ENCODE measurements at places on chromosomes 6 and 20.
A peak's percentile ranks its signal among the peaks of the same experiment; 100 is the strongest.

DNA sequence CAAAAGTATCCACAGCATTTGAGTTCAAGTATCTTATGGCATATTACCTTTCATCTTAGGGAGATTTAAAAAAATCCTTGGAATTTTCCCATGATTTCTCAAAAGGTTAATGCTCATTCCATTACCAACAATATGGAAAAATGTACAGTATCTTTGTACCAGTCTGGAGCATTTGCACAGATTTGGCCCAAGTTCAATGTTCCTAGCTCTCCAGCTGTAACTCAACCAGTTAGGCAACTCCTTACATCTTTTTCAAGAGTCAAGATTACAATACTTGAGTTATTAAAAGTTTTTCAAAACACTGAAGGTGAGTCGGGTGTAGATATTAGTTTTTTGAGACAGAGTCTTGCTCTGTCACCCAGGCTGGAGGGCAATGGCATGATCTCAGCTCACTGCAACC lies 1.0 kb downstream of the OR2J2 start:
- no peak for DNase-seq

- no peak for DNase-seq
These were observed 169.7 kb upstream of the GGTLC1 start for GRCh38 chr20:24158281-24158680.

GRCh38 chr6:96460052-96460700 lies 61.4 kb upstream of the UFL1 start:
- DNase-seq: no peak

DNA sequence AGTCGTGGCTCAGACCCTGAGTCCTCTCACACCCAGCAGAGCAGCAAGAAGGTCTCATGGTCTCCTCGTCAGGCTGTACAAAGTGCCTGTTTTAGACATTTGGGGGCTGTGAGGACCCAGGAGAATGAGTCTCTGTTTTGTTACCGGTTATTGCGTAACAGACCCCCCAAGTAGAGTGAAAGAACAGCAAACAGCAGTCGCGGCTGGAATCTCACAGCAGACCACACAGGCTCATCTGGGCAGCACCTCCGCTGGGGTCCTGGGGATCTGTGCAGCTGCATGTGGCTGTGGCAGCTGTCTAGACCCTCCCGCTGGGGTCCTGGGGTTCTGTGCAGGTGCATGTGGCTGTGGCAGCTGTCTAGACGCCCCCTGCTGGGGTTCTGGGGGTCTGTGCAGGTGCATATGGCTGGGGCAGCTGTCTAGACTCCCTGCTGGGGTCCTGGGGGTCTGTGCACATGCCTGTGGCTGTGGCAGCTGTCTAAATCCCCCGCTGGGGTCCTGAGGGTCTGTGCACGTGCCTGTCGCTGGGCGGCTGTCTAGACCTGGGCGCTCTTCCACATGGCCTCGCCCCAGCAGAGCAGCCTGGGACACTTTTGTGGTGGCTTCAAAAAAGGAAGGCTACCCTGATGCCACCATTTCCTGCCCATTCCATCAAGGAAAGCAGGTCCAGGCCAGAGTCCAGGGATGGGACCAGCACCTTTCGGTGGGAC lies 24.7 kb downstream of the ENTPD6 start:
- no peak for DNase-seq

DNA sequence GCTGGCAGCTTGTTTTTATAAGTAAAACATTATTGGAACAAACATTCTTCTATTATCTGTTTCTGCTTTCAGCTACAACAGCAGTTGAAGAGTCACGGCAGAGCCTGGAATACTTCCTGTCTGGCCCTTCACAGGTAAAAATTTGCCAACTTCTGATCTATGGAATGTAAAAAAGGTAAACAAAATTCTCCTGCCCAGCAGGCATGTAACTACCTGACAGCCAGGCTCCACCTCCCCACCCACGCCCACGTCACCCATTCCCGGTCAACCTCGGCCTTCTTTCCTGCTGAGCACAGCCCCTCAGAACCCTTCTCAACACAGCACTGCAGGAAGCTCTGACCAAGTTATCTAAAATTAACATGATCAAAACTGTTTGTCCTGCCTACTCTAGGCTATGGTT lies 166.0 kb downstream of the DLL1 start:
- no peak for DNase-seq

DNA sequence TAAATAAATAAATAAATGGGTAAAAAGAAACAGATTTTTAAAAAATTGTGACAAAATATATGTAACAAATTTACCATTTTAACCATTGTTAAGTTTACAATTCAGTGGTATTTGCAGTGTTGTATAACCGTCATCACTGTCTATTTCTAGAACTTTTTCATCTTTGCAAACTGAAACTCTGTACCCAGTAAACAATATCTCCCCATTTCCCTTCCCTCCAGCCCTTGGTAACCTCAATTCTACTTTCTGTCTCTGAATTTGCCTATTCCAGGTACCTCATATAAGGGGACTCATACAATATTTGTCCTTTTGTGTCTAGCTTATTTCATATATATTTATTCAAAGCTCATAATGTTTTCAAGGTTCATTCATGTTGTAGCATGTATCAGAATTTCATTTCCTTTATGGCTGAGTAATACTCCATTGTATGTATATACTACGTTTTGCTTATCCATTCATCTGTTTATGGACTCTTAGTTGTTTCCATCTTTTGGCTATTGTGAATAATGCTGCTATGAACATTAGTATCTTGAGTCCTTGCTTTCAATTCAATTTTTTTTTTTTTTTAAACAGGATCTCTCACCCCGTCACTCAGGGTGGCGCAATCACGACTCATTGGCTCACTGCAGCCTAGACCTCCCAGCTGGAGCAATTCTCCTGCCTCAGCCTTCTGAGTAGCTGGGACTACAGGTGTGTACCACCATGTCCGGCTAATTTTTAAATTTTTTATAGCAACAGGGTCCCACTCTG lies 8.9 kb downstream of the MANBAL start:
- DNase-seq: peak; percentile 73

GRCh38 chr6:159929819-159930218 lies 39.0 kb downstream of the MAS1 start:
- DNase-seq: peak; percentile 17

DNA sequence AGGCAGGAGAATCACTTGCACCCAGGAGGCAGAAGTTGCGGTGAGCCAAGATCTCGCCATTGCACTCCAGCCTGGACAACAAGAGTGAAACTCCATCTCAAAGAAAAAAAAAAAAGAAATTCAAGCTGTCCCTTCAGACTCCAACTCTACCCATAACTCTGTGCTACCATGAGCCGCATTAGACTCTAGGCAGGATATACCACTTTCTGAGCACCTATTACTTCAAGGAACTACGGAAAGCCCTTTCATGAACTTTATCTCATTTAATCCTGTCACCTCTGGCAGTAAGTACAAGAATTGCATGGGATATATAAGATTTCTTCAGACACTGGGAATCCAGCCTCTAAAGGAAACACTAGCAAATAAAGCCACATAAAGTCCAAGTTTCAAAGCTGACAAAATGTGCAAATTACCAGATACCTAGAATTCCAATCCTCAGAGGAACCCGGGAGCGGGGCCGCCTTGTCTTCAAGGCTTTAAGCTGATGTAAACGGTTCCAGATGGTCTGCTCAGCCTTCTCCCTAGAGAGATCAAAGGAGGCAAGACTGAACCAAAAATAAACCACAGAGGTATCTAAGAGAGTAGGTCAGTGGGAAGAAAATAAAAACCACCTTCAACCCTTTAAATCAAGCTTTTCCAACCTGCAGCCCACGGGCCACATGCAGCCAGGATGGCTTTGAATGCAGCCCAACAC lies 9.4 kb downstream of the CDK5RAP1 start:
- DNase-seq: no peak

GRCh38 chr20:47201074-47201730 lies 155.3 kb downstream of the ZMYND8 start:
- no peak for DNase-seq

DNA sequence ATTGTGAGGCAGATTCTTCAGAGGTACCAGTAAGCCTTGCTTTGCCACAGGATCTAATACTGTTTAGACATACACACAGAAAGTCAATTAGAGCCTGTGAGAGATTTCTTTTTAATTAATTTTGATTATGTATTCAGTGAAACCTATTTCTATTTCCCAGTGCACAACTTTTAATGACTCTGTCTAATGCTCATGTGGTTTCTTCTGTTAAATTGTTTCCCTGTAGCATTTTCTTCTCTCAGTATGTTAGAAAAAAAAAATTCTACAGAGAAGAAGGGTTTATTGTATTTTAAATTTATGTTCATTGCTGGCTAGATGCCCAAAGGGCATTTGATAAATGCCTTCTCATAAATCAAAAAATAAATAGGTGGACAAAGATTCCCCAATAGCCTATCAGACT lies 293.7 kb downstream of the C6orf118 start:
- no peak for DNase-seq

DNA sequence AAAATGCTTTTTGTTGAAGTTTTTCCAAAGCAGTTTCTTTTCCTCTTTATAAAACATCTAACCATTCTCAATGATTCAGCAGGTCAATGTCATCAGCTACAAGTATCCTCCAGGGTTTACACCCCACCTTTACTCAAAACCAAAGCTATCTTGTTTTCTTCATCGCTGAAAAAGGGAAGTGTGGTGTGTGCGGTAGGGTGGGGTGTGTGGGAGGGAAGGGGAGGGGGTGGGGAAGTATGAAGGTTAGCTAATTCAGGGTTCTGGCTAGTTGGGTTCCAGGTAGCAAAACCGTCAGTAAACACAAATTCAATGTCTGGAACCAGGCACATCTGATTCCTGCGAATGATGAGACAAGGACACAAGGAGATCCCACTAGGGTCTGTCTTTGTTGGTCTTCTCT lies 189.6 kb downstream of the GJA10 start:
- no peak for DNase-seq

GRCh38 chr6:17863901-17864754 lies 123.3 kb downstream of the KIF13A start:
- peak; percentile 33 for DNase-seq

- DNase-seq: peak; percentile 43
These were observed 597.9 kb downstream of the COL12A1 start for GRCh38 chr6:74607934-74608333.

DNA sequence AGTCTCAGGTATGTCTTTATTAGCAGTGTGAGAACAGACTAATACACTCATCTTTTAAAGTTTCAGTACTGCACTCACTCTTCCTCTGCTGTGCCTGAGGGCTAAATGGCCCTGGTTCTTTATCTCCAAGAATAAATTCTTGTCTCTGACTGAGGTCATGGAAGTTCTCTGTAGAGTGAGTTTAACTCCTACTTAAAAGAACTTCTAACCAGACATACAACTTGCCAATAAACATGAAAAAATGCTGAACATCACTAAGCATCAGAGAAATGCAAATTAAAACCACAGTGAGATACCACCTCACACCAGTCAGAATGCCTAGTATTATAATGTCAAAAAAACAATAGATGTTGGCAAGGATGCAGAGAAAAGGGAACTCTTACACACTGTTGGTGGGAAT lies 73.6 kb downstream of the ADAT2 start:
- DNase-seq: no peak

DNA sequence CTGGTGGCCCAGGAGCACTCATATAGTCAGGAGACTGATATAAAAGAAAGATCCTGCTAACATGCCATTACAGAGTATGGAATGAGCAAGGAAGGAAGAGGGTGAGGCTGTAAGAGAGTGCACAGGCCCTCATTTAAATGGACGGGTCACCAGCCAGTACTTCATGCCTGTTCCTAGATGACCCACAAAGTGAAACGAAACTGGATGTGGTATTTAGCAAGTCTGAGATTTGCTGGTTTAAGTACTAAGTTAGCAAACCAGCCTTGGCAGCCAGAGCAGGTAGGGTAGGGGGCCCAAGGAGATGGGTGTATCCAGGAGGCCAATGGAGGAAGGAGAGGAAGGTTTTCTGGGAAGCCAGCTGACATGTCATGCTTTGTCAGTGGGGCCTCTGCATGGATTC lies 15.9 kb downstream of the NT5E start:
- DNase-seq: no peak

DNA sequence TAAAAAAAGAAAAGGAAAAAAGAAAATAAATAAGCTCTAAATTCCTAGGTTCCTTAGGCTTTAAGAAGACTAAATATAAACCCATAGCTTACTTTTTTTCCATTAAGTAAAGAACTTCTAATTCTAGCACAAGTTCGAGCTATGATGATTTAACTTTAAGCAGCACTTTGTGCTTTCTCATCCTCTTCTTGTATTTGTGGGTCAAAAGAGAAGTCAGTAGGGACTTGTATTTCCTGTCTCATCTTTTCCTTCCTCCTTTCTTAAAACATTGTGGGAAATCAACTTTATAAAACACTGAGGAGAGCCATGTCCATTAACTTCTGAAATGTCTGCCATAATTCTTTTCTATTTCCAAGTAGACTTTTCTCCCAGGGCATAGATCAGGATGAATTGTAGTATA lies 637.7 kb upstream of the CITED2 start:
- no peak for DNase-seq

GRCh38 chr6:57075092-57075491 lies 14.9 kb upstream of the ZNF451 start:
- DNase-seq: no peak

DNA sequence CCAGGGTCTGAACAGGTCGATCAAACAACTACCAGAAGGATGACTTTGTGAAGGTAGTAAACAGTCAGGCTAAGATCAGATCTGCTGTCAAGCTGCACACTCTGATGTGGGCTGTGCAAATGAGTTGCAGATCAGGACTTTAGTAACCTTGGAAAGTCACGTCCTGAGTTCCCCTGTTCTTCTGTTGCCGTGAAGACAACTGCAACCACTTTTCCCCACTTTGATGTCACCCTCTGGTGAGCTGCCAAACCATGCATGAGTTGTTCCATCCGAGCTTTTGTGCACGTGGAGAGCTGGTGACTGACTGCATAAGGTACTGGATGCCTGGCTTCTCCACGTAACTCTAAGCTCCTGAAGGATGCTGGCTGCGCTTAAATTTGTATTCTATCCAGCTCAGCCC lies 111.0 kb downstream of the CD83 start:
- peak; percentile 18 for DNase-seq

GRCh38 chr6:109164331-109164730 lies 69.0 kb downstream of the CEP57L1 start:
- DNase-seq: no peak

GRCh38 chr20:3203315-3204123 lies 963 bp downstream of the DDRGK1 start:
- DNase-seq: no peak

- peak; percentile 60 for DNase-seq
These were observed 1.8 kb upstream of the ABT1 start for GRCh38 chr6:26594730-26595632.

- DNase-seq: peak; percentile 61
These were observed 4.2 kb downstream of the PSMF1 start for GRCh38 chr20:1122388-1123315.

DNA sequence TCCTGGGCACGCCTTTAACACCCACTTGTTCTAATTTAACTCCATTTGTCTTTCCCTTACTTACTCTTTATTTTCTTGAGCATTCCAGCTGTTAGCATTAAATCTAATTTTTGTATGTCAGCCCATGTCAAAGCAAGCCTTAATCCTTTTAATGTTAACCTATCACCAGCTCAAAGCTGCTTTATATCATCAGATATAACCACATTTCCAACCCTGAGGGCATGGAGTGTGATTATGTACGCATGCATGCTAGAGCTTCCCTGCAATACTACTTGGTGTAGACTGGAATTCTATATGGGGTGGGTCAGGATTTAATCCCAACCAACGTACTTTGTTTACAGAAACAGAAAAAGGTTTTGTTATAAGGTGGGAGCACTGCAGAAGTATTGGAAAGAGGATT lies 139.4 kb upstream of the HMGN3 start:
- DNase-seq: no peak

Measured in fibroblast of pulmonary artery (primary cell).